ENCODE measurements at places on chromosomes 3 and 15. TPM values are rescaled to one million over a fixed set of nuclear protein-coding genes. Genes with fewer than 3 reads are reported as not detected.

The KBTBD13 gene
- polyA plus RNA-seq: not detected

The HCLS1 gene
- polyA plus RNA-seq: 24.6 TPM

The GP5 gene
- polyA plus RNA-seq: not detected

The REC114 gene
- polyA plus RNA-seq: not detected

The TMF1 gene
- 6.3 TPM for polyA plus RNA-seq

The GOLGA6D gene
- polyA plus RNA-seq: not detected
